ENCODE measurements at places on chromosomes 12 and 14.
A peak's percentile ranks its signal among the peaks of the same experiment; 100 is the strongest.

- no peak for DNase-seq
Measured at GRCh38 chr12:69894800-69895383, 69.9 kb downstream of the MYRFL start.

GRCh38 chr12:27572486-27573255 lies 48.7 kb downstream of the PPFIBP1 start:
- DNase-seq: no peak

DNA sequence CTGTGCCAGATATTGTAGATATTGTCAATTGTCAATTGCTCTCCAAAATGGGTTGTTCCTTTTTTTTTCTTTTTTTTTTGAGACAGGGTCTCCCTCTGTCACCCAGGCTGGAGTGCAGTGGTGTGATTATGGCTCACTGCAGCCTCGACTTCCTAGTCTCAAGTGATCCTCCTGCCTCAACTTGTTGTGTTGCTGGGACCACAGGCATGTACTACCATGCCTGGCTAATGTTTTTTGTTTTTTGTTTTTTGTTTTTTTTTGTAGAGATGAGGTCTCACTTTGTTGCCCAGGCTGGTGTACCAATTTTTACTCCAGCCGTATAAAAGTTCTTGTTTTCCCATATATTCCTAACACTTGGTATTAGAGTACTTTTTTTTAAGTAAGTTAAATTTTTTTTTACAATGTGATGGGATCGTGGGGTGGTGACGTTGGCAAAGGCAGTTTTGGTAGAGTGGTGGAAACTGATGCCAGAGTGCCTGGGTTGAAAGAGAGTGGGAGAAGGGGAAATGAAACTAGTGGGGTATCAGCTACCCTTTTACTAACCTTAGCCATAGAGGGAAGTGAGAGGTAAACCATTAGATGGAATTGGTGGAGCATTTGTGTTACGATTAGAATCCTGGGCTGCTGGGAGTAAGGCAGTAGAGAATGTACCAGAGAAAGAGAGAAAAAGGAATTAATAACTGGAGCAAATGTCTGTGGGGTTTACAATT lies 33.0 kb upstream of the CFAP54 start:
- DNase-seq: peak; percentile 34

DNA sequence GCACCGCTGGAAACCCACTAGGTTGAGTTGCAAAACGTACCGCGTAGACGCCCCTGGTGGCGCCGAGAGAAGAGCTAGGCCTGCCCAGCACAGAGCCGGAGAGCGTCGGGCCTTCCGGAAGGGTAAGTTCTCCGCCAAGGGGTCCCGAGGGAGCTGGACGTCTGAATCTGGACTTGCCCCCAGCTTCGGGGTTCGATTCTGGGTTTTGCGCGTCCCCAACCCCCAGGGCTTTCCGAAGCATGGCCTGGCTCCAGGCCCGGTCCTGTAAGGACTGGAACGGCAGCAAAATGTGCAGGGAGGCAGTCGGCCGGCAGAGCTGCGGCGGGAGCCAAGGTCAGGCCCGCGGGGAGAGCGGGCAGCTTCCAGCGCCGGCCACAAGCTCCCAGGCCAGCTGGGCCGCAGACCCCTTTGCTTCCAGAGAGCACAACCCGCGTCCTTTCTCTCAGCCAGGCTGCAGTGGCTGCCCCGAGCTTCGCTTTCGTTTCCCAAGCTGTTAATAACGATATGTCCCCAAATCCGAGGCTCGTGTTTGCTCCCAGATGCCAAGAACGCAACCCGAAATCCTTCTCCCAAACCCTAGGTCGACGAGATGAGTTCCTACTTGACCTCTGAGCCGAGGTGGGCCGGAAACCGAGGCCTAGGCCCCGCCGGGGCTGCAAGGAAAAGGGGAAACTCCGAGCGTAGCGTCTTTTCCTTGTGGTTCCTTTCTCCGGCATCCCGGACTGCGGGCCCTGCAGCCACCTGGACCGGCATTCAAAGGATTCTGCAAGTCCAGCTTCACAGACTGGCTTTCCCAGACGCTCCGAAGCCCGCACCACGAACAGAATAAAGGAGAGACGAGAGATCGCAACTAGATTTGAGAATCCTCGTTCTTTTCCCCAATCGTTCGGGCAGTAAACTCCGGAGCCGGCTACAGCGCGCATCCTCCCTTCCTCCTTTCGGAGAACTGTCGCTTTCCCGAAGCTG lies 3.2 kb upstream of the TBX5 start:
- DNase-seq: no peak

DNA sequence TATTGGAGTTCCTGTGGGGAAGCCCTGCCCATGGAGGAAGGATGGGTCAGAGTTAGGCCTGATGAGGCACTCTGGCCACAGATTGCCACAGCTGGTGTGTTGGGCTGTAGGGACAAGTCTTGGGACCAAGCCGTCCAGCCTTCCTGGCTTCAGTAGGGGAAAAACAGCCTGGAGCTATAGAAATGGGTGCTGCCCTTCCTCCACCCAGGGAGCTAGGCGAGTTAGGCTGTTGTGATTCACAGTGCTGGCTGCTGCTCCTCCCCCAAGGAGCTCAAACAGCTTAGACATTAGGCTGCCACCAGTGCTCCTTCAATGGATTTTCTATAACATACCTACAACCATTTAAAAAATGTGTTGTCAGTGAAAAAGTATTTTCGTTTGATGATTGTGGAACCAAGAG lies 274.3 kb downstream of the RPL10L start:
- DNase-seq: no peak

DNA sequence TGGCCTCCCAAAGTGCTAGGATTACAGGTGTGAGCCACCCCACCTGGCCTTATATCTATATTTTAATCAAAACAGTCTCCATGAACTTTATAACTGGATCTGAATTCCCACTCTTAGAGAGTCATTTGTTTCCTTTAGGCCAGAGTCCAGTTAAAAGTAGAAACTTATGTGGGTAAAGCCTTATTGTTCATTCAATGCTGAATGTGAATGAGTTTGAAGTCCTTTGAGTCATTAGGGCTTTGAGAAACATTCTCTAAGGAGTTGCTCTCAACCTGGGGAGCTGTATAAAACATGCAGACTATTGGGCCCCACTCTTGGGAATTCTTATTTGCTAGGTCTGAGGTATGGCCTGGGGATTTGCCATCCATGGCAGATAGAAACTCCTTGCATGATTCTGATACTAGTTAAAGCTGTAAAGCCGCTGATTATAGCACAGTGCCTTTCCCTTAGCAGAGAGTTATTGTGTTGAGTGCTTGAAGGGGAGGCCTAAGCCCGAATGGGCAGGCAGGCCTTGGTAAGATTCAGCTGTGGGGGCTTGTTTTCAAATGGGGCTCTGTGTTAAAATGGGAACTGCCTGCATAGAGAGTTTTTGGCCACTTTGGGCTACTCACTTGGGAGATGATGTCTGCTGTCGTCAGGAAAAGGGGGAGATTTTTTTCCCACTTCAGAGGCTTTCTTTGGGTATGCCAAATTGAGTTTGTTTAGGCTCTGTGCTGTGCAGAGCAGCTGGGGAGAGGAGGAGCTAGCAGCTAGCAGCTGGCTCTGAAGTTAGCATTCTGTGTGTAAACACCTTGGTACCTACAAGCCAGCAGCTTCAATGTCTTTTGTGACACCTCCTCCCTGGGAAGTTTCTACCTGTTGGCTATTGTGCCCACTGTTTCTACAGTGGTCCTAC lies 117.5 kb downstream of the DACT1 start:
- DNase-seq: no peak

DNA sequence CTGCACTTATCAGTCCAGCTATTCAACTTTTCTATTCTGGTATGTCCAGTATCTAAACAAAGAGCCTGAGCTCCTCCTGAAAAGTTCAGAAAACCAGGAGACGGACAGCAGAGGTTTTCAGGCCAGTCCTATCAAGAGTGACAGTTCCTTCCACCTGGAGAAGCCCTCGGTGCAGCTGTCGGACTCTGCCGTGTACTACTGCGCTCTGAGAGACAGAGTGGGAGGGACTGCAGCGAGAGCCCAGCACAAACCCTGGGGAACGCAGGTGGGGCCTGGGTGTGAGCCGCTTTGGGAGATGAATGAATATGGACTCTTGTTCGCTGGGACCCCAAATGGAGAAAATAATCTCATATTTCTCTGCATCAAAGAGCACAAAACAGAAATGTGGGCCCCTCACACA lies 329.8 kb upstream of the OR4E1 start:
- no peak for DNase-seq

DNA sequence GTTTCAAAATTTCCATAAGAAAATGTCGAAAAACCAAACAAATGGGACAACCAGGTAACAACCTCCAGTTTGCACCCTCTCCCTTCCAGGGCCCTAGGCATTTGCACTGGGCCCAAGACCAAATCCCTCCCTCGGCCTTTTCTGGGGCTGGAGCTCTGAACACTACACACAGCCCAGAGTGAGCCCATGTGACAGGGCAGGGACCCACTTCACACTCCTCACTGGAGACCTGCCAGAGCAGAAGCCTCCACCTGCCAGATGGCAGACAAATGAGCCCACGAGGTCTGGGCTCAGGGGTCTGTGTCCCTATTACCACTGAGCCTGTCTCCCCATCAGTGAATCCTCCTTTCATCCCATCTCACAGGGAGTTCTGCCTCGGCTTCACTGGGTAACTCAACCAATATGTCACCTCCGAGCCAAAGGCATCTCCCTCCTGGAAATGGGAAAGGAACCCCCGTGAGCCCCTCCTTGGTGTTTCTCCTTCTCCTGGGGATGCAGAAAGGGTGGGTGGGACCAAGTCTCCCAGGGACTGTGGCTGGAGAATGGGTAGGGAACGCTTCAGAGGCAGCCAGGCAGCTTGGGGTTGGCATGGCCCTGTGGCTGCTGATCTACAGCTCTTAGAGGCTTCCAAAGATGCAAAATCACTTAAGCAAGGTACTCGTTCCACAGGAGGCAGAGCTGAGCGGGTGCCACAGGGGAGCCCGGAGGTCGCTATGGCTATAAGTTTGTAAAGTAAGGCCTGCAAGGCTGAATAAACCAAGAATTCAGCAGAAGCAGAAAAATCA lies 10.6 kb downstream of the VWF start:
- no peak for DNase-seq

GRCh38 chr14:103151270-103151945 lies 28.1 kb downstream of the TNFAIP2 start:
- no peak for DNase-seq

GRCh38 chr12:127588249-127588648 lies 678.7 kb upstream of the TMEM132C start:
- DNase-seq: no peak

GRCh38 chr12:130087222-130087621 lies 75.0 kb upstream of the FZD10 start:
- DNase-seq: no peak

- DNase-seq: no peak
Measured at GRCh38 chr12:115891556-115892164, 385.8 kb downstream of the MED13L start.

GRCh38 chr12:90953956-90954421 lies 987 bp downstream of the CCER1 start:
- DNase-seq: no peak

DNA sequence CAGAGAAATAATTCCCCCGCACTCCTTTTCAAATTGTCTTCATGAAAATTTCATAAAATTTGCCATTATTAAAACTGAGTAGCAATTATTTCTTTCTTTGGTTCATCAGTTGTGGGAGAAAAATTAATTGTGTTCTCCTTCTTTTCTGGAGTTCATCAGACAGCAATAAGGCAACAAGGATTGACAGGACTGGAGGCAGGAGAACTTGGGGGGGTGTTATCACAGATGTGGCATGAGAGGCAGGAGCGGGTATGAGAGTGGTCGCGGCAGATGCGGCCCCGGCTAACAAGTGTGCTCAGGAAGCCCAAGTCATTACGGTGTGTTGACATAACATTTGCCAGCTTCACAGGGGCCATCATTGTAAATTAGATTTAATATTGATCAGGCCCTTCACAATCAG lies 306.6 kb upstream of the TMPO start:
- no peak for DNase-seq

GRCh38 chr12:57623811-57624390 lies 9.1 kb downstream of the B4GALNT1 start:
- DNase-seq: no peak

DNA sequence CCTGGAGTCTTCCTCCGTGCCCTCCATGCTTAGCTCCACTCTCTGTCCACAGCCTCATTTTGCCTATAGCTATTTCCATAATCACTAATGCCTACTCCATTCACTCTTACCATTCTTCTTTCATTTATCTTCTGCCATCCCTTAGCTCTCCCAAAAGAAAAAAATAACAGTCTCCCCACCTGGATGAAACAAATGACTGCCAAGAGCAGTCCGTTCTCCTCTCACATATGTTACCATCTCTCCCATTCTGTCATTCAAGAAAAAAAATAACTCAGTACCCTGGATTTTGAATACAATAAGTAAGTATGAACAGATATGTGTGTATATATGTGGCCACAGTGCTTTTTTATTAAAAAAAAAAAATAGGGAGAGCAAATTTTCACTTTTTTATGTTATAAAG lies 13.2 kb downstream of the DUSP16 start:
- DNase-seq: no peak

- no peak for DNase-seq
Measured at GRCh38 chr12:118359541-118359915, 13.2 kb downstream of the TAOK3 start.

- no peak for DNase-seq
Measured at GRCh38 chr12:54723379-54724256, 75.5 kb upstream of the DCD start.

- no peak for DNase-seq
Measured at GRCh38 chr12:70645494-70646317, 8.5 kb upstream of the PTPRB start.

GRCh38 chr14:37088356-37089215 lies 83.8 kb downstream of the SLC25A21 start:
- no peak for DNase-seq

- no peak for DNase-seq
Measured at GRCh38 chr14:53001787-53002378, 51.0 kb upstream of the FERMT2 start.

GRCh38 chr14:101301011-101301410 lies 260.3 kb upstream of the DIO3 start:
- DNase-seq: no peak

DNA sequence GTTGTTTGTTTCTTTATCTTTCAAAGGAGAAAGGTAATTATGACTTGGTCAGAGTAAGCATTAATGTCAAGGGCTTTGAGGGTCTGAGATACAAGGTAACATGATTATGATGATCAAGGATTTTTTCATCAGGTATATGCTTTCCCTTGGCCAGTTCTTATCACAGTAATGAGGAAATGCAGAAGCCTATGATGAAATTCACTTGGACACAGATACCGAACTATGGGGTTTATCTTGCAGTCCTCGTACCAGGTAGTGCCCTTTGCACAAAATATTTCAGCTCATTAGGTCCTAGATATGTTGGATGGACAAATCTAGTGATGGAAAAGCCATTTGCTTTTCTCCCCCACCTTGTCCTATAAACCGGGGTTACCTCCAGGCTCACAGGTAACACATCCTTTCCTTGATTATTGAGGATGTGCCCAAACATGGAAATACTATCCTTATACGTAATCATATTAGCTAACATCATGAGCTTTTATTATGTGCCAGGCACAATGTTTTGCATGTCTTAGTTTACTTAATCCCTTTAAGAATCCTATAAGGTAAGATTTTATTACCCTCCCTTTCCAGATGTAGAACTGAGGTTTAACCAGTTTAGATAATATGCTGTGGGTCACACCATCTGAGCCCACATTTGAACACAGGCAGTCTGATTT lies 7.0 kb upstream of the RASSF3 start:
- no peak for DNase-seq

Data from SIG-M5 (cell line).